Activated T-cell treated with anti-CD3 and anti-CD28 coated beads for 1 hour (primary cell): ENCODE measurements at places on chromosomes 13 and 19.

DNA sequence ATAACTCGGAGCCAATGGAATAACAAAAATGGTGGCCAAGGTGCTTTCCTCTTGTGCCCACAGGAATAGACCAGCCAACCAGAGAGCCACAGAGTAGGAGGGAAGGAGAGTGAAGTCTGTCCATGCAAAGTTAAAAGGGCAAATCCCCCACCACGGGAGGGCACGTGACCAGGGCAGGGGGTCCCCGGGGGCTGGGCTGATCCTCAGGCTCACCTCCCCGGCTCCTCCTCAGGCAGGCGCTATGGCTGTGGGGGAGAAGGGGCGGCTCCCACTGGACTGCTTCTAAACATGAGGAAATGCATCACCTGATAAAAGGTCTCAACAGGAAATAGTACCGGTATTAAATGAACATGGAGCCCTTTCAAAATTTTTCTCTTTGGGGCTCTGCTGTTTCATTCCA, 73.2 kb upstream of the SLC15A1 start:
- no peak for DNase-seq

DNA sequence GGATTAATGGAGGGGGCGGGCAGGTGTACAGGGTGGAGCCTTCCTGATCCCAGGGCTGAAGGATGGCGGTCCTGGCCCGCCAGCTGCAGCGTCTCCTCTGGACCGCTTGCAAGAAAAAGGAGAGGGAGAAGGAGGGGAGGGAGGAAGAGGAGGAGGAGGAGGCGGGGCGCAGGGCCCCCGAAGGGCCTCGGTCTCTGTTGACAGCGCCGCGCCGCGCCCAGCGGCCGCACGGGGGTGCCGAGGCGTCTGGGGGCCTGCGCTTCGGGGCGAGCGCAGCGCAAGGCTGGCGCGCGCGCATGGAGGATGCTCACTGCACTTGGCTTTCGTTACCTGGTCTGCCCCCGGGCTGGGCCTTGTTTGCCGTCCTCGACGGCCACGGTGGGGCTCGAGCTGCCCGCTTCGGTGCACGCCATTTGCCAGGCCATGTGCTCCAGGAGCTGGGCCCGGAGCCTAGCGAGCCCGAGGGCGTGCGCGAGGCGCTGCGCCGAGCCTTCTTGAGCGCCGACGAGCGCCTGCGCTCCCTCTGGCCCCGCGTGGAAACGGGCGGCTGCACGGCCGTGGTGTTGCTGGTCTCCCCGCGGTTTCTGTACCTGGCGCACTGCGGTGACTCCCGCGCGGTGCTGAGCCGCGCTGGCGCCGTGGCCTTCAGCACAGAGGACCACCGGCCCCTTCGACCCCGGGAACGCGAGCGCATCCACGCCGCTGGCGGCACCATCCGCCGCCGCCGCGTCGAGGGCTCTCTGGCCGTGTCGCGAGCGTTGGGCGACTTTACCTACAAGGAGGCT, at the start of gene PPM1N:
Gene PPM1N, plus strand, starts transcription at position 33 of the 785 bp plus-strand sequence. Its CDS starts 30 bp downstream, at position 63.
- peak; percentile 62 for DNase-seq

DNA sequence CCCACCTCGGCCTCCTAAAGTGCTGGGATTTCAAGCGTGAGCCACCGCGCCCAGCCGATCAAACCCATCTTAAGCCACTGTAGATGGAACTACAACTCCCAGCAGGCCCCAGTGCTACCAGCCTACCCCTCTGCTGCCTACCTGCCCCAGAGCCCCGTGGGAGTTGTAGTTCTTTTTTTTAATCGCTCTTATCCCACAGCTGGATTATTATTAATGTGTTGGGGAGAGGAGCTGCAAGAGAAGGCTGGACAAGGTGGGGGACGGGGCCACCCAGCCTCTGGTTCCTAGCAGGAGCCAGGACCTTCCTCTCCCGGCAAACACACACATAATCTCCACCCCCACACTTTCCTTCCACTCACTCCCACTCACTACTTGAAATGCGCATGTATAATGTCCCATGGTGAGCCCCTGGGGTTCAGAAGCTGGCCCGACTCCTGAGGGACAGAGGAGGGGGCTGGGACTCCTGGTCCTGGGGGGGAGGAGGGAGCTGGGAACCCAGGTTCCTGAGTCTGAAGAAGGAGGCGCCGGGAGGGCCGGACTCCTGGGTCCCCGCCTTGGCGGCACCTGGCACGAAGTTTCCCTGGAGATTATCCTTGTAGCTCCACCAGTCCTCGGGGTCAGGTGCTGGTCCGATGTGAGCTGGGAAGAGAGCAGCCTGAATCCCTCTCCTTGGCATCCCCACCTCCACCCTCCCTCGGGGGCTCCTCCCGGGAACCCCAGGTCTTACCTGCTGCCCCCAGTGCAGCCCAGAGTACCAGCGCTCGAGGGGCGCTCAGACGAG, 958 bp downstream of the CA11 start:
- peak; percentile 56 for DNase-seq

- no peak for DNase-seq
These were observed 2.7 kb downstream of the ACTL9 start for GRCh38 chr19:8695911-8696310.

DNA sequence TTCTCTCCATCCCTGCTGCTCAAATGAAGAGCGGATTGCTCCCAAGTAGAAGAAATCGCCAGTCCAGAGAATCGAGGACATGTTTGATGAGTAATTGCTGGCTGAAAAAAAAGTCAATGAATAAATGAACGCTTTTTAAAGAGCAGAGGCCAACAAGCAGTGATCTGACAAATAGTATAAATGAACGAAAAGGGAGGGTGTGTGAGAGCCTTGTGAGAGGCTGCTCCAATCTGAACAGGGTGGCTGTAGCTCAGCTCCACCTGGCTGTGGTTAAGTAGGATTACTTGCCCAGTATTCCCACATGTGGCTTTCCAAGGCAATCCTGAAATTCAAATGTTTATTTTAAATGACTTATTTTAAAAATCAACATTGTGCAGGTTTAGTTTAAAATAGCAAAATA, 117.1 kb downstream of the TSHZ3 start:
- no peak for DNase-seq

DNA sequence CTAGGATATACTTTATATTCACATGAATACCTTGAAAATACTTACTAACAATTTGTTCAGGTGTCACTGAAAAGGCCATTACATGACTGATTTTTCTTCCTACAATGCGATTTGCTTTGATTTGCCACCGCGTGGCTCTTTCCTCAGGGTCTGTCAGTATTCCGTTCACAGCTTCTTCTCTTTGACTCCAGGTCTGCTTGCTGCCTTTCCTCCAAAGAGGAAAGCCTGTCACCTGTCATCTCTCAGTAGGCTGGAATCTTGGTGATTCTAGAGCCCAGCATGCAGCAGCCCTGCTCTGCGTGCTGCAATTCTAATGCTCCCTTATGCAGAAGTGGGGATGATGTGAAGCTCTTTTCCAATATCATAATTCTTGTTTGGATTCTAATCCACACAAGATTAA, 33.6 kb upstream of the SIAH3 start:
- no peak for DNase-seq

GRCh38 chr13:24151864-24152263, 8.7 kb upstream of the SPATA13 start:
- DNase-seq: no peak

GRCh38 chr13:99477493-99477892, 23.8 kb upstream of the TM9SF2 start:
- no peak for DNase-seq

GRCh38 chr13:101398920-101399319, 17.4 kb downstream of the NALCN start:
- DNase-seq: no peak

DNA sequence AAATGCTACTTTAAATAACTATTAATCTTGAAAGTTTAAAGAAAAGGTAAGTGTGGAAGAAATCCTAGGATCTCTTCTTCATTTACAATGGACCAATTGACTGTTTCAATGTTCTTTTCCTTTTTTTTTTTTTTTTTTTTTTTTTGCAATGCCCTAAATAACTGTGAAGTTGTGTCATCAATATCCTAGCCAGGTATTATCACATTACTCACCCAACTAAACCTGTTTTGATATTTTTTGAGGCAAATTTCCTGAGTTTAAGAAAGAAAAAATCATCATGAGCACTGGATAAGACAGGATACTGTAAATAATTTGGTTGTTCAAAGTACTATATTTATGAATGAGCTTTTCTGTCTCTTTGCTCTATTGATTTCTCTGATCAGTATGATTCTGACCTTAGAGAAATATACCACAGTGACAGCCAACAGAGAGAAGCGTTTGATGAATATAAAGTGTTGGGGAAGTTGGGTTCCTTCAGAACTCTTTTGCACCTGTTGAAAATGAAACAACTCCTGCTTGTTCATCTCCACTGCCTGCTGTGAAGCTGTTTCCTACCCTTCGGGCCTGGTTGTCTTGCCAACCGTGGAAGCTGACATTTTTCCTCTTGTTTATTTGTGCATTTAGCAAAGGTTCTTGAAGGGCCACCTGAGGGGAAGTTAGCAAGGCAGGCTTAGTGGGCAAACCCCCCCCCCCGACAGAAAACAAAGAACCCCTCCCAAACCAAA, 1220.5 kb upstream of the SLC10A2 start:
- DNase-seq: no peak

GRCh38 chr13:106187501-106188095, 347.9 kb downstream of the EFNB2 start:
- DNase-seq: no peak

GRCh38 chr13:23558675-23559536, 11.3 kb upstream of the TNFRSF19 start:
- DNase-seq: no peak

GRCh38 chr13:73842626-73843025, 291.6 kb downstream of the KLF12 start:
- DNase-seq: no peak

- DNase-seq: no peak
These were observed 1.5 kb downstream of the STARD13 start for GRCh38 chr13:33284031-33284430.

- DNase-seq: no peak
These were observed 79.2 kb downstream of the SIPA1L3 start for GRCh38 chr19:37986048-37986750.

DNA sequence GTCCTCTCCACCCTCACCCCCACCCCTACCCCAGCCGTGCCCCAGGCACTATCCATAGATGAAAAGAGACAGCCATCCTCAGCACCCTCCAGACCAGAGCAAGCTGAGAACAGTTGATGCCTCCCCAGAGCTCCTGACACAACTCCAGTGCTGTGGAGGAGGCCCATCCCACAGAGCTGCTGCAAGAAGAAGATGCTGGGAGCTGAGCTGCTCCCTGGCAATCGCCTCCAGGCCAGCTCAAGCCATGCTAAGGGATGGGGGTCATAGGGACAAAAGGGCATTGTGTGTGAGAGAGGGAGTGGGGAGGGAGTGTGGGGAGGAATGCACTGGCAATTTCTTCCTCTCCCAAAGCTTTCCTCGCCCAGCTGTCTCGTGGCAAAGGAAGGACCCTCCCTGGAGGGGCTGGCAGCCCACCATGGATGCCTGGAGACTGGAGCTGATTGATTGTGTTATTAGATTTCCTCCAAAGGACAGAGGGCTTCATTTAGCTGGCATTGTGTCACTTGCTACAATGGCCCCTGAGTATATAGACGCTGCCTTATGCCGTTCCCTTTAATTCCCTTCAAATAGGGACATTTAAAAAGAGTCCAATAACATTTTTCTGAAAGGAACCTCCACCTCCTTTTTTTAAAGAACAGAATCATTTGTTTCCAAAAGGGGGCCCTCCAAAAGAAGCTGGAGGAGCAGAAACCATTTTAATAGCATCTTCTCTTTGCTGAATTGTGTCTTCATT, 476.4 kb downstream of the FOXO1 start:
- DNase-seq: no peak

DNA sequence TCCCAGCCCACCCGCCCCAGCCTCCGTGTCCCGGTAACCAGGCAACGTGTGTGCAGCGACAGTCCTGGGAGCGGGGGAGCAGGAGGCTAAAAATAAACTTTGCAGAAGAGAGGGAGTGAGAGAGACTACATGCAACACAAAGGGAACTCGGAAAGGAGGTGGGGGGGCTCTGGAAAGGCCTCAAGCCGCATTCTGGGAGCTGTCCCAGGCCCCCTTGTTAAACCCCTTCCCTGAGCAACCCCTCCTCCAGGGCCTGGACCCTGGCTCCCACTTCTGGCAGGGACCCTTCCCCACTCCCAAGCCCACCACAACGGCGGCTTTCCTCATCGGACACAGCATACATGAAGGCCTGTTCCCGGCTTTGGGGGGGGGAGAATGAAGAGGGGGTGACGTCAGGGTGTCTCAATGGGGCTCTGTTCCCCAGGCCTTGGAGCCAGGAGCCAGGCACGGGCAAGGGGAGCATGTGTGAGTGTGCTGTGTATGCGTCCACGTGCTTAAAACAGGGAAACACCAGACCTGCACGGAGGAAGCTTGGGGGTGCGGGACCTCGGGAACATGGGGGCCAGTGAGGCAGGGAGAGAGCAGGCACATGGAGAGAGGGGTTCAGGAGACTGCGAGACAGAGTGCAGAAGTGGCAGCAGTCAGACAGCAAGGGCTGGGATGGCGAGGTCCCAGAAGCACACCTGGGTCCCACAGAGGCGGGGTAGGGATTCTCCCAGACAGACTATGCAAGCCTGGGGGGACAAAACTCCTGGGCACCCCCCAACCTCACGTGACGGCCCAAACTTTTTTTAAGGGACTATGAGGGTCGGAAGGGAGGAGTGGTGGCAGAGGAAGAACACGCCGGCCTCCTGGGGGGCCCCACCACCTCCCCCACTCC, 2.3 kb downstream of the ERF start:
- DNase-seq: no peak

DNA sequence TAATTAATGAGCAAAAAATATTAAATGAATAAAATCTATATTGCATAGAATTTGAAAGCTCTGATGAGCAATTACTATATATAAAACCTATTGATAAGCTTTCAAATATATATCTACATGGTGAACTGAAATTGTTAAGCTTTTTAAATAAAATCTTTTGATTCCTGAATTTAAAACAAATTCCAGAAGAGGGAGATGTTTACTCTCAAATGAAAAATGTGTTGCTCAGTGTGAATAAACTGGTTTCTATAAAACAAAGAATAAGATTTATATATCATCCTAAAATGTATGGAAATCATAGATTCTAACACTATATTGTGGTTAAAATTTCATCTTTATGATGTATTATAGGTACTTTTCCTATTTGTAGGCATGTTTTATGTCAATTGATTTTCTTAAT, 171.5 kb upstream of the SLITRK6 start:
- no peak for DNase-seq

DNA sequence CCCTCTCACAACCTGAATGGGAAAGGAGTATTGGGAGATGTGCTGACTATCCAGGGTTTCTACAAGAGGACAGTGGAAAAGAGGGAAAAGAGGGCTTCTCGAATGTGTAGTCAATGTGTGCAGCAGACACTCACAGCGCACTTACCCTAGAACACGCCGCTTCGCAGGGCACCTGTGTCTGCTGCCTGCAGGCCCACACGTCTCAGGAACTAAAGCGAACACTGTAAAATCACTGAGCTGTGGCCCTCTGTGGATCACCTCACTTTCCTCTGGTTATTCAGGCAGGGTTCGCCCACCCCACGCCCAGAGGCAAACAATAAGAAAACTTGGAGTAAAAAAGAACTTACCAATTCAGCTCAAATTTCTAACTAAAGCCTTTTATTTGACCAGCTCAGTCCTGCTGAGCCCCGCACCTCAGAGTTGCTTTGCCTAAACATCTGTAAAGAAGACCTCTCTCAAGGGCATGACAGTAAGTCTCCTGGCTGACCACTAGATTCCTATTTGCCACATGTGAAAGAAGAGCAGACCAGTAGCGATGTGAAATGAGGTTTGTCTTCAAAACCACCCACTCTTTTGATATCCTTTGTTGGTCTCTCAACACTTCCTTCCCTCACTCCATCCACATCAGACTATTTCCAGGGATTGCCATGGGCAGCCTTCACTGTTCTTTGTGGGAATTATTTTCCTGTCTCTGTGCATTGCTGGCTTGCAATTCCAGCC, 19.3 kb upstream of the DOCK9 start:
- no peak for DNase-seq
